Activated naive CD4-positive, alpha-beta T cell treated with anti-CD3 and anti-CD28 coated beads for 36 hours (primary cell): ENCODE measurements at places on chromosomes 1 and 21. TPM values are rescaled to one million over a fixed set of nuclear protein-coding genes. Genes with fewer than 3 reads are reported as not detected.

The CRNN gene
- total RNA-seq, result not detected

The SDC3 gene
- 0.19 TPM for total RNA-seq

The CFHR1 gene
- not detected for total RNA-seq

The CCDC185 gene
- not detected for total RNA-seq

The XCL1 gene
- not detected for total RNA-seq

The TNFRSF8 gene
- total RNA-seq, result 18.6 TPM

The FBXO2 gene
- 1.1 TPM for total RNA-seq

The KRTAP26-1 gene
- total RNA-seq, result not detected

The NHLH1 gene
- not detected for total RNA-seq

The SLC16A4 gene
- 0.37 TPM for total RNA-seq

The SPRR1B gene
- not detected for total RNA-seq

The ZBTB37 gene
- total RNA-seq, result 8.1 TPM
